ENCODE measurements at places on chromosomes 7 and 10.
A peak's percentile ranks its signal among the peaks of the same experiment; 100 is the strongest.

GRCh38 chr10:15738270-15738925 lies 18.7 kb upstream of the ITGA8 start:
- DNase-seq = no peak

GRCh38 chr7:152937282-152937681 lies 177.7 kb downstream of the ACTR3B start:
- no peak for DNase-seq

GRCh38 chr10:14074062-14074884 lies 256.5 kb downstream of the FRMD4A start:
- DNase-seq = no peak

DNA sequence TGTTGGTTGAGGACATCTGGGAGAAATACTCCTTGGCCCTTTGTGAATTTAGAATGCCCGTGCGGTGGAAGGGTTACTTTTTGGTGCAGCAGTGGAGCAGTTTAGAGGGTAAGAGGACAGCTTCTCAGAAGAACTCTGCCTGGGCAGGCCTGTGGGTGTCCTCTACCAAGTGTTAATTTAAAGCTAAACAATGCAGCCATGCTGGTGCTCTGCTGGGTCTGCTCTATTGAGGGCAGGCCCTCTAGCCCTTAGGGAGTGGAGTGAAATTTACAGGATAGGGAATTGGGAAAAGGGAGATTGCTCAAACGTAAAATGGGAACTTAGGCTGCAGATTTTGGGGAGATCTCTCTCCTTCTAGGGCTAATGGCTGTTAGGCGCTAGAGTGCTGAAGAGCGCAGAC lies 22.1 kb downstream of the BLNK start:
- no peak for DNase-seq

GRCh38 chr7:4700577-4701235 lies 18.6 kb downstream of the FOXK1 start:
- DNase-seq = no peak

GRCh38 chr7:124908259-124908658 lies 21.4 kb downstream of the POT1 start:
- DNase-seq = no peak

GRCh38 chr7:129872054-129872453 lies 80.7 kb downstream of the UBE2H start:
- no peak for DNase-seq

- DNase-seq = no peak
Observed at GRCh38 chr7:33946094-33946699, 40.9 kb downstream of the BMPER start.

DNA sequence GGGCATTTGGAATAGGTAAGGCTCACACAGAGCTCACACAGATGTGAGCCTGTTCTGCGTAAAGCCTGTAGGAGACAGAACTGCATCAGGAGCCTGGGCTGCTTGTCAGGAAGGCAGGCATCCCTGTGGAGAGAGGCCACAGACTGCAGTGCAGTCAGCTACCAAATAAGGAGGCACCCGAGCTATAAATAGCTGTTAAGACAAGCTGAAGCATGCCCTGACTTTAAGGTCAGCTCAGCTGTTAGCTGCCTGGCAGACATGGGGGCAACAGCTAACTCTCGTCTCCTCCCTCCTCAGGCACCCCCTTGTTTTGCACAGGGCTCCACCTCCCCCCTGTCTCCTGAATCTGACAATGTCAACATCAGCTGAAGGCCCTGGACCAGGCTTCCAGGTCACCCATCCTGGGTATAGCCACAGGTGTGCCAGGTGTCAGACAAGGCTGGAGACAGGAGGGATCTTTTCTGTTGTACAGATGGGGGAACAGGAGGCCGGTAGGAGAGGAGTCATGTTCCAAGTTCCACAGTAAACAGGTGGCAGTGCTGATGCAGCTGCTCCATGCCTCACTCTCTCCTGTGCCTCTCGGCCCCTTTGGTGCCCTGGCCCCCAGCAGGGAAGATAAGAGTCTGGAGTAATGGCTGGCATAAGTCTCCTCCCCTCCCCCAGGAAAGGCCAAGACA lies 27.6 kb upstream of the MKRN1 start:
- DNase-seq = no peak

DNA sequence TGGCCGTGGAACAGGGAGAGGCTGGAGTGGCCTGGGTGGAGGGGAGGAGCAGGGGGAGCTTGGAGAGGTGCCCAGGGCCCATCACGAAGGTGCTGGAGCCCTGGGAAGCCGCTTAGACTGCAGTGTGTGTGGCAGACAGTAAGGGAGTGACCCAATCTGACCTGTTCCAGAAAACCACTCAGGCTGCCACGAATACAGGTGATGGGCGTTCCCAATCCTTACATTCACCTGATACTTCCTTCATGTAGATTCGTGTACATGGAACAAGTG lies 161.7 kb downstream of the SVIL start:
- DNase-seq = no peak

GRCh38 chr10:53650794-53651193 lies 878.2 kb upstream of the MBL2 start:
- DNase-seq = no peak

DNA sequence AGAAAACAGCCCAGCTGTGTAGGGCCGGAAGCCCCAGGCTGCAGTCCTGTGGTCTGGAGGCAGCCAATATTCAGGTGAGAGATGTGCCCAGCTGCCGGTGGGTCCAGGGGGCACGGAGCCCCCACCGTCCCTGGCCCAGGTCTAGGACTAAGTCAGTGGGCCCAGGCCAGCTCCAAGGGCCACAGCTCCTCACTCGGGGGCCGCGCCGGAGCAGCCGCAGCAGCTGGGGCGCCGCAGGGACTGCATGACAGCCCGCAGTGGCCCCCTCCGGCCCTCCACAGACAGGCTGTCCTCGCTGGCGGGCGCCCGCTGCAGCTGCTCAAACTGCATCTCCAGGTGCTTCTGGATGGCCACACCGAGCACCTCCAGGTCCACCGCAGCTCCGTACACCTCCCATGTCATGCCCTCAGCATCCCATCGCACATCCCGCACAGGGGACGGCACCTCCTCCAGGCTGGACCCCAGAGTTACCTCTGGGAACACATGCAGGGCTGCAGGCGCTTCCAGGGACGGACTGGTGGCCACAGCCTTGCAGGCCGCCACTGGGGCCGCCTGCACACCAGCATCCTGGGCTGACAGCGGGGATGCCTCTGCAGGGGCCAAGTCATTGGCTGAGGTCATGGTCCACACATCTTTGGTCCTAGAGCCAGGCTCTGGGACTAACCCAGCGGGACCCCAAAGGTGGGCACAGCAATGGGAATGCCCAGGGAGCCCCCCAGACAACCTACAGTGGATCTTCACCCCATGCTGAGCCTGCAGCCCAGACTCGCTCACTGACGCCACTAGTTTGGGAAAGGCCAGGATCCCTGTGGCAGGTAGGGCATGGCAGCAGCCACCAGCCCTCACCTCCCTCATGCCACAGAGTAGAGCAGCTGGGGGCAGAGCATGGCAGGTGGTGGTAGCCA lies 7.0 kb downstream of the GPRIN2 start:
- DNase-seq = peak; percentile 91

- no peak for DNase-seq
Observed at GRCh38 chr7:94580601-94581000, 71.0 kb downstream of the CASD1 start.

GRCh38 chr10:11191678-11192077 lies 174.0 kb downstream of the CELF2 start:
- DNase-seq = no peak

- DNase-seq = no peak
Observed at GRCh38 chr7:128937271-128937646, 468 bp upstream of the IRF5 start.

DNA sequence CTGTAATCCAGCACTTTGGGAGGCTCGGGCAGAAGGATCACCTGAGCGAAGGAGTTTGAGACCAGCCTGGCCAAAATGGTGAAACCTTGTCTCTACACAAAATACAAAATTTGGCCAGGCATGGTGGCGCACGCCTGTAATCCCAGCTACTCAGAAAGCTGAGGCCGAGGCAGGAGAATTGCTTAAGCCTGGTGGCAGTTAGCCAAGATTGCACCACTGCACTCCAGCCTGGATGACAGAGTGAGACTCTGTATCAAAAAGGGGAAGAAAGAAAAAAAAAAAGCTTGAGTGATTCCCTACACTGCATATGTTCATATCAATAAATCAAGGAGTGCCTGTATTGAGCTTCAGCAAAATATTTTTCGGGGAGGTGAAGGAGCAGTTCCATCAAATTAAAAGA lies 45.8 kb upstream of the SRRM3 start:
- DNase-seq = no peak

GRCh38 chr7:28674359-28674782 lies 262.1 kb downstream of the CREB5 start:
- DNase-seq = no peak

GRCh38 chr7:159030490-159031134 lies 114.1 kb downstream of the VIPR2 start:
- DNase-seq = peak; percentile 93

GRCh38 chr10:33276282-33276923 lies 58.1 kb downstream of the NRP1 start:
- no peak for DNase-seq

- DNase-seq = no peak
Observed at GRCh38 chr10:497898-498451, 191.5 kb downstream of the DIP2C start.

GRCh38 chr10:110457851-110458250 lies 39.9 kb upstream of the DUSP5 start:
- no peak for DNase-seq

DNA sequence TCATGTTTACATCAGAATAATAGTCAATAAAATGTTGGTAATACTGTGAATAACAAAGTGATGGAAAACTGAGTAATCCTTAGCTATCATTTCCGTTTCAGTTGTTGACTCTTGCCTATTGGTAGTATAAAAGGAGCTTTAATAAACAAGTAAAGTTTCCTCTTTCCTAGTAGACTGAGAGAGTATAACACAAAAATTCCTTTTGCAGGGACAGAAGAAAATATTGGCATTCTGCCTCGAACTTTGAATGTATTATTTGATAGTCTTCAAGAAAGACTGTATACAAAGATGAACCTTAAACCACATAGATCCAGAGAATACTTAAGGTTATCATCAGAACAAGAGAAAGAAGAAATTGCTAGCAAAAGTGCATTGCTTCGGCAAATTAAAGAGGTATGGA lies 9.4 kb downstream of the KIF20B start:
- no peak for DNase-seq

- no peak for DNase-seq
Observed at GRCh38 chr7:35792472-35792871, 8.4 kb upstream of the SEPTIN7 start.

DNA sequence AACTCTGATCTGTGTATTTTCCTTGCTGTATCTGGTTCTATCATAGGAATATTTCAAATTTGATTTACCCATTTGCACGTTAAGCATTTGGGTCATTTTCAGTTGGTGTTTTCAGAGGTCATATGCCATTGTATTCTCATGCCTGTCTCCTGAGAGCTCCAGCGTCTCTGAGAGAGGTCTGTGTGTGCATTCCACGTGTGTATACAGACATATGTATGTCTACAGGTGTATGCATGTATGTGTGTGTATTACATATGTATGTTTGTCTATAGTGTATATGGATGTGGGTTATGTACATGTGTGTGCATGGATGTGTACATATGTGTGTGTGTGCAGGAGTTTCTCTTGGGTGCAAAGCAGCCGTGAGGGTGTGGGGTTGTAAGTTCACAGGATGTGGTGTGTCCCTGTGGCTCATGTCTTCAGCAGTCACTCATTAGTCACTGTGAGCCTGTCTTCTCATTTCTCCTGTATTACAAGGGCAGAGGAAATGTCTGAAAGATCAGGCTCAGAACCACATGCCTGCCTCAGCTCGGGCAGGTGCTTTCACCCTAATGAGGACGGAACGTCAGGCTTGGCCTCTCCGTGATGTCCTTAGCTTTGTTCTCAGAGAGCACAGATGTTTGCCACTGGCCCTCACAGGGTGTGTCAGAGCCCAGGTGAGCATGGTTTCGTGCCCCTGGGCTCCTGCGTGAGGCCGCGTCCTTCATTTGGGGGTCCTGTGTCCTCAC lies 101.6 kb downstream of the NKX6-2 start:
- no peak for DNase-seq

DNA sequence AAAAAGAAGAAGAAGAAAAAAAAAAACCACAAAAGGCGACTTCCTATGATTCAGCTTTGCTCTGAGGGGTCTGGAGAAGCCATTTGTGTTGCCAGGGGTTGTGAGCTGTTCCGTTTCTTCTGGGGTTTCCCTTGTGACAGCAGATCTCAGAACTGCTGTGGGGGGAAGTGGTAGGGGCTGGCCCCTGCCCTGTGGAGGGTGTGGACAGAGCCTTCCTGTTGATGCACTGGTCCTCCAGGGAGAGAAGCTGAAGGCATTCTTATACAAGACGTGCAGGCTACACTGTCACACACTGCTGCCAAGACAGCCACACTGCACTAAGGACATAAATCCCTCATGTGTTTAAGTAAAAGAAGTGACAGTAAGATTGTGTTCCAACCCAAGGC lies 17.3 kb upstream of the CSGALNACT2 start:
- DNase-seq = no peak

DNA sequence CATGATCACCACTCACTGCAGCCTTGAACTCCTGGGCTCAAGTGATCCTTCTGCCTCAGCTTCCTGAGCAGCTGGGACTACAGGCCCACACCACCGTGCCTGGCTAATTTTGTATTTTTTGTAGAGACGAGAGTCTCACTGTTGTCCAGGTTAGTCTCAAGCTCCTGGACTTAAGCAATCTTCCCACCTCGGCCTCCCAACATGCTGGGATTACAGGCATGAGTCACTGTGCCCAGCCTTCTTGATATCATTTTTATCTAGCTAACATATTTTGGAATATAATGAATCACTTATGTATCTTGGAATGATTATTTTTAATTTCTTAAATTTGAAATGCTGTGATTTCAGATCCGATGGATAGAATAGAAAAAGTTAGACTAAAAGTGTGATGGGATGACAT lies 18.4 kb downstream of the ARL4A start:
- no peak for DNase-seq

DNA sequence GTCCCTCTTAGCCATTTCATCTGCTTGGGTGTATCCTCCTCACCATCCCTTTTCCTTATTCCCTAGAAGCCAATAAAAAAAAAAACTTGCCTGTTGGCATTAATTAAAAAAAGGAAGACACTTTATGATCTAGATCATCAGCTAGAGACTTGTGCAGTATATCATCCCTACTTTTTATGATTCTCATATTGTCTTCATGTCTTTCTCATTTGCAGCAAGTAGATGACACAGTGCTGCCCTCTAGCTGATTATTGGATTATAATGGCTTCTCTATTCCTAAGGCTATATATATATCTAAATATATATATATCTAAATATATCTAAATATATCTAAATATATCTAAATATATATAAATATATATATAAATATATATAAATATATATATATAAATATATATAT lies 272.4 kb upstream of the LRGUK start:
- DNase-seq = no peak

- no peak for DNase-seq
Observed at GRCh38 chr7:97971120-97971989, 18.6 kb downstream of the OCM2 start.

DNA sequence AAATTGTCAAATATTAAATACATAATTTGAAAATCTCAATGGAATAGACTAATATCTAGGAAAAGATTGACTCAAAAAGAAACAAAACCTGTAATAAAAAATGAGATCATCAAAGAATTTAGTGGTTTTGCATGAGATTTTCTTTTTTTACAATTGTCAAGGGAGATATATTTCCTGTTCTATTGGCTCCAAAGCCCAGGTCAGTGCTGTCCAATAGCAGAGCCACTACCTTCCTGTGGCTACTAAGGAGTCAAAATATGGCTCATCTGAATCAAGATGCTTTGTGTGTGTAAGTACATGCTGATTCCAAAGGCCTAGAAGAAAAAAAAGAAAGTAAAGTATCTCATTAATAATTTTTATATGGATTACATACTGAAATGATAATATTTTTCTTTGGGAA lies 191.9 kb downstream of the C7orf25 start:
- DNase-seq = no peak

Measured in posterior cingulate gyrus (tissue), 11 donors.